SHP77 treated with DMSO at 0.1 percent for 48 hours (cell line): ENCODE measurements at places on chromosomes 2 and 18.
A peak's percentile ranks its signal among the peaks of the same experiment; 100 is the strongest.

DNA sequence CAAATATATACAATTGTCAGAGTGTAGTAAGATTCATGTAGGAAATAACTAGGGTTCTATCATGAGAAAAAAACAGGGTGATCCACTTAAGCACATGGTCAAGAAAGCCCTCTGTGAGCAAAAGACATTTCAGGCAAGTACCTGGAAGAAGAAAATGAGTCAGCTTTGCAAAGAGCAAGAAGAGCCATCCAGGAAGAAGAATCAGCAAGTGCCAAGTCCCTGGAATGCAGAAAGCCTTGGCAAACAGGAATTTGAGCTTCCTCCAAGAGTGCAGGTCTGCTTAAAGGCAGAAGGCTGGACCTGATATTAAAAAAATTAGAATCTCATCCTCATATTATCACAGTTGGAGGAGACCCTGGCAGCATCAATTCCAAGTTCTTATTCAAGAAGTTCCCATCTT lies 188.5 kb upstream of the CELF4 start:
- no peak for DNase-seq

DNA sequence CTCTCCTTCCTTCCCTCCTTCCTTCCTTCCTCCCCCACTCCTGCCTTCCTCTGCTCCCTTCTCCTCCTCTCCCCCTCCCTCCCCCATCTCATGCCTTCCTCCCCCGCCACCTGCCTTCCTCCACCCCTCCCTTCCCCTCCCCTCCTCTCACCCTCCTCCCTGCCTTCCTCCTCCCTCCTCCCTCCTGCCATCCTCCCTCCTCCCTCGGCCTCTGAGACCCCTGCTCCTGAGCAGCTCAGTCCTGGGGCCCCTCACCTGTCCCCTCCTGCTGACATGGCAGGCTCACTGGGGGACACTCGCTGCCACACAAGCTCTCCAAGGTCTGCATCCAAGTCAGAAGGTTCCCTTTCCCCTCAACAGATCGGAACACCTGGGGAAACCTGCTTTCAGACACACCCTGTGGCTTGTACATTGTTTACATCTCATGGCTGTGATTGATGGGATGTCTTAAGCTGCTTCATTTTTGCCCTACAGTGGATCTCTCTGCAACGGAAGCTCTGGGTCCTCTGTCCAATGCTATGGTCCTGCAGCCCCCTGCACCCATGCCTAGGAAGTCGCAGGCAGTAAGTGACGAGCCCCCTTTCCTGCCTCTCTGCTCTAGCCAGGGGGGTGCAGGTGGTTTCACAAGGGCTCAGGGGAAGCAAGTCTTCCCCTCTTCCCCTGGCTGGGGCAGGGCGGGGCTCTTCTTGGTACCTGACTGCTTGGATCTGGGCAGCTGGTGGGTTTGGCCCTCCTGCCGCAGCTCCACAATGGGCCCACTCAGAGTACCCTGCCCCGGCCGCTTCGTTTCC lies 22.9 kb downstream of the ITGB1BP1 start:
- DNase-seq: no peak

DNA sequence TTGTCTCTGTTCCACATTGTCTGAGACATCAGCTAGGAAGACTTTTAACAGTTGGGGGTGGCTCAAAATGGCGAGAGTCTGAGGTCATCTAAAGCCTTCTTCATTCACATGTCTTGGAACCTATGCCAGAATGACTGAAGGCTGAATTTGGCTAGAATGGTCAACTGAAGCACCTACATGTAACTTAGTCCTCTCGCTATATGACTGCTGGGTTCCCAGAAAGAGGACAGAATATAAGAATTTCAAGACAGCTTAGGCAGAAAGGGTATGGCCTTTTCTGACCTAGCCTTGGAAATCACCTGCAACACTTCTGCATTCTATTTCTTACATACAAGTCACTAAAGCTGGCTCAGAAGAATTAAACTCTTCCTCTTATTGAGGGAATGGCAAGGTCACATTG lies 75.6 kb upstream of the OTX1 start:
- no peak for DNase-seq

DNA sequence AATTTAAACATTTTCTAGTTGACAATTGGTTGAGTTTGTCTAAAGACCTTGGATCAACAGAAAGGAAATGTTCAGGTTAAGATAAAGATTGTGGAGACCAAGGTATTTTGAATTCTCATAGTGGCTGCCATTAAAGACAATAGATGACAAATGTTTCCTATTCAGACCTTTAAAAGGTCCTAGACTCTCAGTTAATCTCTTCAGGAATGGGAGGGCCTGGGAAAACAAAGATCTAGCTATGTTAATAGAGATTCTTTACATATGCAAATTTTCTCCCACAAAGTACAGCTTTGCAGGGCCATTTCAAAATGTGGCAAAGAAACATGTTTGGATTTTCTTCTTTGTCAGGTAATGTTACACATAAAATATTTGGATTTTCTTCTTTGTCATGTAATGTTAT lies 403.9 kb downstream of the SPAG16 start:
- DNase-seq: no peak

- no peak for DNase-seq
These were observed 33.7 kb upstream of the IL1R2 start for GRCh38 chr2:101958061-101958460.

GRCh38 chr2:8518979-8519668 lies 162.7 kb upstream of the ID2 start:
- DNase-seq: no peak

- DNase-seq: no peak
These were observed 65.4 kb upstream of the MMADHC start for GRCh38 chr2:149652926-149653325.

- DNase-seq: no peak
These were observed 1.2 kb downstream of the KDSR start for GRCh38 chr18:63365876-63366212.

- no peak for DNase-seq
These were observed 6.5 kb downstream of the PRPF40A start for GRCh38 chr2:152710713-152711112.

GRCh38 chr2:119430023-119430498 lies 1.6 kb upstream of the TMEM37 start:
- no peak for DNase-seq

GRCh38 chr2:47662552-47662951 lies 120.4 kb upstream of the MSH6 start:
- no peak for DNase-seq

GRCh38 chr2:128440666-128441340 lies 122.1 kb upstream of the HS6ST1 start:
- DNase-seq: no peak

DNA sequence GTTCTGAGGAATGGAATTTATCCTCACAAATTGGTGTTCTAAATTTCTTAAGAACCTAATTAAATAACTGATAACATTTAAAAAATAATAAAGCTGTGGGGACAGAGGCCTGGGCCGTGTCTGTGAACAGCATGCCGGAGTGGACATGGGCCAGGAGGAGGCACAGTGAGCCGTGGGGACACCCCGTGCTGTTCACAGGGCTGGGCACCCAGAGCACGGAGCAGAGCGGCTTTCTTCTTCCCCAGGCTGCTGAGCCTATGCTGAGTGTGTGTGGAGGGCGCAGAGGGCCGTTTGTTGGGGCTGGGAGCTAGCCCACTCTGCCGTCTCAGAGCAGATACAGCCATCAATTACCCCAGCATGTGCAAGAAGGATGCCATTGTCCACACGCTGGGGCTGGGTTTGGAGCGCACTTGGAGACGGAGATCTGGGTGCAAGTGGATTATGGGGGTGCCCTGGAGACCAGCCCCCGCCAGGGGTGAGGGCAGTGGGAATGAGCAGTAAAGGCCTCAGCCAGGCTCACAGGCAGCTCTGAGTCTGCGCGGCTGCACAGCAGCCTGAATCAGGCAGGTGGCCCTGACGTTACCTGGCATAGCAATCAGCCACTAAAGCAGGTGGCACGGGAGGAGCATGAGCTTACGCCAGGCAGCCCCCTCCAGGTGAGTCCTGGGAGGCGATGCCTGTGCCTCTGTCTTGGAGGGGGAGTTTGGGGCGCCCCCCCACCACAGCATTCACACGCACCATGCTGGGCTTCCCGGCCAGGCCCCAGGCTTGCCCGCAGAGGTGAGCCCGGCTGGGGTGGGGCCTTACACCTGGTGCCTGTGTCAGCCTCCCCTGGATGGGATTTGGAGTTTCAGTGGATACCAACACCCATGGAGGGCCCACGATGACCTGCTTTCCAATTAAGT lies 52.1 kb upstream of the SLC66A3 start:
- no peak for DNase-seq

DNA sequence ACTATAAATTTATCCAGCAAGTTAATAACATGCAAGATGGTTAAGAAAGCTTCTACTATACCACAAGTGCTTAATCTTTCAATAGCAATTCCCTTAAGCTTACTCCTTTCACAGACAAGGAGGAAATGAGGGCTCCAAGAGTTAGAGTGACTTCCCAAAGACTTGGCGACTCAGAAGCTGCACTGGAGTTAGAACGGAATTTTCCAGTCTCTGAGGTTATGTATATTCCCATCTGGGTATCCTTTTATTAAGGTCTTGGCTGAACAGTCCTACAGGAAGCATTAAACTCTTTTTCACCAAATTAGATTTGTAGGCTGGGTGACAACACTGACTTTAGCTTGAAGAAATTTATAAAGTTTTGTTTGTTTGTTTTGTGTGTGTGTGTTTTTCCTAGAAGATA lies 256.9 kb upstream of the DPP10 start:
- no peak for DNase-seq

- DNase-seq: peak; percentile 56
These were observed 355.1 kb upstream of the MYT1L start for GRCh38 chr2:2686222-2686621.

DNA sequence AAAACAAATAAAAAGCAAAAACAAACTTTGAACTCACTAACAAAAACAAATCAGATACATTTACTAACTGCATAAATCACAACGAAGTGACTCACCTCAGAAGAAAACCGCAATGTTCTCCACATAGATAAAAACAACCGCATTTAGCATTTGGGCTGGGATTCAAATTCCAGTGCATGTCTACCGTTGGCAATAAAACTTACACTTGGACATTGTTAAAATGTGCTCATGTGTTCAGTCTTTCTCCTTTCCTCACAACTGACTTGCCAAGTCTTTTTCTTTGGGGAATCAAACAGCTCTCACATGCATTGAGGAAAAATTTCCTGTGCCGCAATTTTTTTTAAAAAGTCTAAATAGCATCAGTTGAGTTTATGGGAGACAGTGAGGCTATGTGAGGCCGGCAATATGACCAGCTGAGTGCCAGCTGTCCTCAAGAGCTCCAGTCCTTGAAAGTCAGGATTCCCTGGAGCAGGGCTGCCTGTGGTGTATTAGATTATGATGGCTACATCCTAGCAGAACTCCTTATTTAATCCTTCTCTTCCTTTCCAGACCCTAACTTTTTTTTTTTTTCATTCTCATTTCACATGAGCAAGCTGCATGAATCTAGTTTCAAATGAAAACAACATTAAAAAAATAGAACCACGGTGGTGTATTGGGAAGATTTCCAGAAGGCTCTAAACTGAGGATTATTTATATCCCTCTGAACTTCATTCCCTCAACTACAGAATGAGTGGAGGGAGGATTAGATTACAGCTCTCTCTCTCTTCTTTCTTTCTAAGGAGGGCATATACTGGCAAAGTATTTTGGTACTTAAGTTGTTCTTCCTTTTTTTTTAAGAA lies 70.2 kb upstream of the MEIS1 start:
- DNase-seq: no peak

- DNase-seq: no peak
These were observed 984.5 kb downstream of the TSN start for GRCh38 chr2:122739732-122740593.

DNA sequence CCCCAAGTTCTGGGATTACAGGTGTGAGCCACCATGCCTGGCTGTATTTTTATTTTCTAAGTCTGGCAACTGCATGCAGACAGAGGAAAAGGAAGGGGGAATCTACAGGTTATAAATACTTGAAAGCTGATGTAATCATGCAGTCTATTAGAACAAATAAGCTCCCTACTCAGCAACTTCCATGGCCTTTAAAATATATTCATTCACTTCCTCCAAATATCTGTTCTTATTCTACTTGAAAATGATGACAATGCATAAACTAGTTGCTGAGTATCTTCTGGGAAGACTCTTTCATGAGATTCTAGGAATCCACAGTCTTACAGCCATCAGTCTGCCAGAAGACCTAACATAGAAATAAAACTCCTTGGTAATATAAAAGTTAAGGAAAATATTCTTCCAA lies 66.9 kb upstream of the NCKAP5 start:
- no peak for DNase-seq

- no peak for DNase-seq
These were observed 1.1 kb upstream of the TTR start for GRCh38 chr18:31590570-31590969.

GRCh38 chr2:9222239-9222892 lies 15.8 kb downstream of the ASAP2 start:
- DNase-seq: no peak

DNA sequence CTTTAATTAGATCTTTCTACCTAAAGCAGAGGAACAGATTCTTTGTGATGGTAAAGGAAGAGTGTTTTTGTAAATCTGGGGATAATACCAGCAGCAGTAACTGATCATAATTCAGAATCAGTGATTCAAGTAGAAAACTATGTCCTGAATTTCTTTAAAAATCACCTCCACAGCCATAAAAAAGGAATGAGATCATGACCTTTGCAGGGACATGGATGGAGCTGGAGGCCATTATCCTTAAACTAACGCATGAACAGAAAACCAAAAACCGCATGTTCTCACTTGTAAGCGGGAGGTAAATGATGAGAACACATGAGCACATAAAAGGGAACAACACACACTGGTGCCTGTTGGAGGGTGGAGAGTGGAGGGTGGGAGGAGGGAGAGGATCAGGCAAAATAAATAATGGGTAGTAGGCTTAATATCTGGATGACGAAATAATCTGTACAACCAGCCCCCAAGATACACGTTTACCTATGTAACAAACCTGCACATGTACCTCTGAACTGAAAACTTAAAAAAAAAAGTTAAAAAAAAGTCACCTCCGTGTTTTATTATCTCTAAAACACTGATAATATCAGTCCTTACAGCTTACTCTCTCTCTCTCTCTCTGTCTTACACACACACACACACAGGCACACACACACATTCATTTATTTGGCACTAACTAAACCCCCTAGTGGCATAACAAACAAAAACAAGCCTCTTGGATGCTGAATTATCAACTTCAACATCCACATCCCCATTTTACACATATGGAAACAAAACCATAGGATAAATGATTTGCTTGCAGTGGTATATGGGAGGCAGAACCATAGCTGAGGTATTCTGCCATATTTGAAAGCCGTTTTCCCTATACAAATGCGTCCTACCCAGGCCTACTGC lies 1.4 kb downstream of the TM4SF20 start:
- no peak for DNase-seq

GRCh38 chr18:67260841-67261240 lies 255.7 kb downstream of the DSEL start:
- DNase-seq: no peak

- DNase-seq: no peak
These were observed 70.8 kb downstream of the DDX18 start for GRCh38 chr2:117885308-117885707.

- no peak for DNase-seq
These were observed 46.4 kb downstream of the BMP10 start for GRCh38 chr2:68824831-68825230.

GRCh38 chr2:133574620-133575019 lies 6.4 kb upstream of the NCKAP5 start:
- no peak for DNase-seq

DNA sequence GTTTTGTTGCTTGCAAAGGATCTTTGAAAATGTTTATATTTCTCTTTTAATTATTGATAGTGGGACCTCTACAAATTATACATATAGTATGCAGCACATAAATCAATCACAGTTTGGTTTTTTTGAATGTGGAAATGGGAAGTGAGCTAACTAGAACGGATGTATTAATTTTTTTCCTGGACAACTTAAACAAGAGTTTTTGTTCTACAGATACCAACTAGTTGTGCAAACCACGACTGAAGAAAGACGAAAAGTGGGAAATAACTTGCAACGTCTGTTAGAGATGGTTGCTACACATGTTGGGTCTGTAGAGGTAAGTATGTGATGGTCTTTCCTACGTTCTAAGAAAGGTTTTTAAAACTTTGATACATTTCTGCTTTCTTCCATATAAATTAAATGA lies 39.2 kb downstream of the NDC80 start:
- no peak for DNase-seq
